Activated B cell treated with CpG ODN at 0.5 μM for 24 hours (primary cell): ENCODE measurements at places on chromosomes 2 and 18. TPM values are rescaled to one million over a fixed set of nuclear protein-coding genes. Genes with fewer than 3 reads are reported as not detected.

GRCh38 chr2:197197895-197198311 is 112.7 kb downstream of the ANKRD44 start:
- peak overlapping the region; percentile 96 for H3K27ac ChIP-seq
- no peak for DNase-seq
- peaks cover 77% of the 10 kb centered on the region for H3K4me1 ChIP-seq
- H3K36me3 ChIP-seq: peaks cover 15% of the 10 kb centered on the region

GRCh38 chr2:108594132-108594981 is 60.1 kb downstream of the LIMS1 start:
- H3K27me3 ChIP-seq: no peaks in the 10 kb centered on the region
- peaks cover 78% of the 10 kb centered on the region for H3K4me1 ChIP-seq
- peak overlapping the region; percentile 64 for H3K4me3 ChIP-seq
- no peaks in the 10 kb centered on the region for H3K36me3 ChIP-seq
- H3K27ac ChIP-seq: peak overlapping the region; percentile 83

ARHGEF33 gene
- 0.27 and 0.69 TPM in 2 replicates for total RNA-seq

CCDC178 gene
- total RNA-seq: not detected in 2 replicates

KLF11 gene
- 8.2 and 10.2 TPM in 2 replicates for total RNA-seq
